ENCODE measurements at places on chromosomes 1 and 21.

DNA sequence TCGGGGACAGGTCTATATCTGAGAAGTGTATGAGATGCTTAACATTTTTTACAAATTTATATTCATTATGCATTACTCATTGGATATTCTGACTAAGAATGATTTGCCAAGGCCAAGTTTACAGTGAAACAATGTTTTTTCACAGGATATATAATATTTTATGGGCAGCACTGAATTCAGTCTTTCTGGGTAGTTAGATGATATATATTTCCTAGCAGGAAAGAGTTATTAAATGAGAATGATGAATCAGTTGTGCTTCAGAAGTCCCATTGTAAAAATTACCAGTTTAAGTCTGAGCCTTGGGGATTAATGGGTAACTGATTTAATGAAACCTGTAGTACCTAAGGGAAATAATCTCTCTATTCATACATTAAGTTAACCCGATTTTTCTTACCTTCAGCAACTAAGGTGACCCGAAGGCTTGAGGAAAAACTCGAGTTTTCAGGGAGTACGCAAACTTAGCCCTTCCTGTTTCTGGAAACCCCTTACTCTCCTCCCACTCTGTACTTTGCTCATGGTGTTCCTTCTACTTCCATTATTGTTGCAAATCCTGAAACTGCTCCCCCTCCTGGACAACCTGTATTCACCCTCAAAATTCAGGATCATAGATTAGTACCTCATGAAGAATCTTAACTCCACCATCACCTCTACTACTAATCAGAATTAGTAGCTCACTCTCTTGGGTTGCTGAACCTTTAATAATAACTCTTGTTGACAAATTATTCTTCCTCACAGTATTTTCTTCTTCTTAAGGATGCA lies 135.1 kb downstream of the AK5 start:
- DNase-seq = no peak

DNA sequence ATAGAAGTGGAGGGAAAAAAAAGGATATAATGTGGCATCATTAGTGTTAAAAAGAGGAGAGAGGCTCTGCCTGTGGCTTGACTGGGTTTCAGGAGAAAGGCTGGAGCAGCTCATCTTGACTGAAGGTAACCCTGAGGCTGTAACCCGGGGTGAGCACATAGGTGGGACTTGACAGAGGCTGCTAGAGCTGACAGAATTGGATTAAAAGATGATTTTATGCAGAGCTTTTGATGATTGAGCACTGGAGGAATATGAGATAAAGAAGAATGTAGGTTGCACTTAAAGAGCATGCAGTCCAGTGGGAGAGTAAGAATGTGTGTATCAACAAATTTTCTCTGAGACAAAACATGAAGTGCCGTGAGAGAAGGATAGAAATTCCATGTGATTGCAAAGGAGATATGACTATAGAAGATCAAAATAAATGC lies 17.3 kb downstream of the LAMC1 start:
- DNase-seq = no peak

DNA sequence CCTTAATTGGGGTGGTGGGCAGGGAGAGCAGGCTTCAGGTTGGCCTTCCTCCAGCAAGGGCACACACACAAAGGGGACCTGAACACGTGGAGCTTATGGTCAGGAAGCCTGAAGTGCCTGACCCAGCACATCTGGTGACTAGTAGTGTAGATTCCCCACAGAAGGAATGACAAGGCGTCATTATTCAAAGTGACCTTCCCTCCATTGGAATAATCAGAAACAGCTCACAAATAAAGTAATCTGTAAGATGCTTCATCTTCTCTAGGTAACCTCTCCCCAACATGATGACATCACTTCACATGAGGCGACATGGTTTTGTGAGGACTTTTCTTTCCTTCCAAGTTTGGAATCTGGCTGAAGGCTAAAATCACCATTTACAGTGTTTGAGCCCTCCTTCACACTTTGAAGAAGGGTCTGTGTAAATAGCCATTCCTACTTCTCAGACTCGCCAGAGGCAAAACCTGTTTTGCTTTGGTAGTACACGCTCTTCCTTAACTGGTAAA lies 32.8 kb upstream of the ERG start:
- no peak for DNase-seq

- no peak for DNase-seq
These were observed 28.1 kb downstream of the IL23R start for GRCh38 chr1:67194209-67194863.

- no peak for DNase-seq
These were observed 170.4 kb downstream of the CLIC6 start for GRCh38 chr21:34838956-34839820.

GRCh38 chr21:14620152-14620551 lies 74.0 kb upstream of the SAMSN1 start:
- DNase-seq = no peak

GRCh38 chr1:154157520-154158306 lies 2.8 kb upstream of the NUP210L start:
- DNase-seq = no peak

All from activated gamma-delta T cell (primary cell).